NCI-H1417 treated with DMSO at 0.1 percent for 48 hours (cell line): ENCODE measurements at places on chromosomes 4 and X.

DNA sequence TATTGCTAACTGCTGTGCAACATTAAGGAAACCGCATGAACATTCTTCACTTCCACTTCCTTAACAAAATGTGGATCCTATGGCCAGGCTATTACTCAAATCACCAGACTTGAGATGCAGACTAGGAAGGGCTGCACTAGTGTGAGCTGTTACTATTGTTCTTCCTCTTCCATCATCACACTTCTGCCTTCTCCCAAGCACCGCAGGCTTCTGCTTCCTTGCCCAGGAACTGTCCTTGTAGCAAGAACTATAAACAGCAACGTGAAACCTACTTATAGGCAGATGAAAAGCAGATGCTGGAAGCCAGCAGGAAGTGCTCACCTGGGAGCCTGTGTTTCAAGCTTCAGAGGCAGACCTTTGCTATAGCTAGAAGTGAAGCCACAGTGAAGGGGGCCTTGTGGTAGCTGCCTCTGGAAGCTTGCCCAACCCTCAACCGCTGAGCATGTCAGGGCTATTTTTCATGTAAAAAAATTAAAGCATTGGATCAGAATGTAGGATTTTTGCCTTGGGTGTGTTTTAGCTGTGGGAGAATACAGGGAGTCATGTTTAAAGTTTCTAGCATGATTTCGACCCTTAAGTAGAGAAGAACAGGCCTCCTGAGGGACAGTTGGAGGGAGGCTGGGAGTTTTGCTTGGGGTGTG, 43.9 kb downstream of the CLNK start:
- no peak for DNase-seq

GRCh38 chr4:83560523-83560922, 24.6 kb downstream of the GPAT3 start:
- no peak for DNase-seq

- DNase-seq: no peak
Measured at GRCh38 chr4:4613126-4613465, 71.2 kb upstream of the STX18 start.

DNA sequence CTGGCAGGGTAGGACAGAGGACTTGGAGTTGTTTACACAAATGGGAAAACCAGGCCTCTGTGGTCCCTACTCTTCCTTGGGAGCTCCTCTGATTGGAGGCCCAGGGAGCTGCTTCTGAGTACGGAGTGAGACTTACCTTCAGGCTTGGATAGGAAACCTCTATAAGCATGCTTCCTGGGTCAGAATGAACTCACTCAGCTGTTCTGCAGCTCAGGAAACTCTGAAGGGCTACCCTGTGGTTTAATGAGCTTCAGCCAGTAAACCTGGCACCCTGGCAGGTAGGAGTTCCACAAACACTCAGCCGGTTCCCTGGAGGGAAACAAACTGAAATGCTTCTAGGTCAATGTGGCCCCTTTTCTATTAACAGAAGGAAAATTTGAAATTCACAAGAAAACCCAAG, 51.0 kb upstream of the TFDP3 start:
- DNase-seq: no peak

DNA sequence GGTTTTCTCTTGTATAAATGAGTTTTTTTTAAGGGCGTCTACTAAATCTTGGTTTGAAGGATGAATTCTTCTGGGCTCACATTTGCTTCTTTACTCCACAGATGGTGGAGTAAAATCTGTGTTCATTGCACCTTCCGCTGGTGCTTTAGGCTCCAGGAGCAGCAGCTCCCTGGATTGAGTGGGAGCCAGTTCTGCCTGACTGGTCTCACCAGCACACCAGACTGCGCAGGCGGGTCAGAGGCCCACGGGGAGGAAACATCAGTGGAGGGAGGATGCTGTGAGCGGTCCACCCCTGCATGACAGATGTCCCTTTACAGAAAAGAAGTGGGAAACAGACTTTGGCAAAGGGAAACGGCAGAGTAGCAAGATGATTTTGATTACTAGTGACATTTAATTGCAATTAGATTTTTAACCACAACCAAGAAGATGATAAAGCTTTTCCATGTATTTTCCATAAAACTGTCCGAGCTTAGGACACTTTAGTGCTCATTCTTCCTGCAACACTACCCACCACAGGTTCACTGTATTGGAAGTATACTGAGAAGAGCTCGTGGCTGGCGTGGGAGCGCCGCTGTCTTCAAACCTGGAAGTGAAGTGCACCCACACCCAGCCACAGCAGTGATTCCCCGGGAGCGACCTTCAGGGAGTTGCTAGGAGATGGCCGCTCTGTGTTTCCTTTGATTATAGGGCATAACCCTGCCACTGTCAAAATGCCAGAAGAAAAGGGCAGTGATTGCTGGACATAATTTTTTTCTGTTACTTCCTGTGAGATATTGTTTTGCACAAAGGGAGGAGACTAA, 95.2 kb downstream of the SORBS2 start:
- DNase-seq: no peak

DNA sequence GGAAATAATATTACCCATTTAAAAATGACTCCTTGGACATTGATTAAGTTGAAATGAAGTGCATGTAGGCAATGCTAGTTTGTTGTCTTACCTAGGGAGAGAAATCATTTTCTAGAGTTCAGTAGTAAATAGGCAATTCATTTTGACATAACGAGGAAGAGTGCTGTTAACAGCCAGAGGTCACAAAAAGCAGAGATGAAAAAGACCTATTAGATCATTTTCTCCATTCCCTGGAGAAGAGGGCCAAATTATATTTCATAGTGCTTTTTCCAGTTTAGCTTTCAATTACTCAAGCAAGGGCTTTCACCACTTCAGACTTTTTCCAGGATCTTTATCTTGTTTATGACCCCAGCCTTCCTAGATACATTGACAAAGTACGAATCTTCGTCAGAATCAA, 374.3 kb upstream of the GALNT7 start:
- DNase-seq: no peak

GRCh38 chr4:87038837-87039615, 104.2 kb downstream of the AFF1 start:
- no peak for DNase-seq

- DNase-seq: no peak
Measured at GRCh38 chr4:112706840-112707207, 69.9 kb downstream of the LARP7 start.

DNA sequence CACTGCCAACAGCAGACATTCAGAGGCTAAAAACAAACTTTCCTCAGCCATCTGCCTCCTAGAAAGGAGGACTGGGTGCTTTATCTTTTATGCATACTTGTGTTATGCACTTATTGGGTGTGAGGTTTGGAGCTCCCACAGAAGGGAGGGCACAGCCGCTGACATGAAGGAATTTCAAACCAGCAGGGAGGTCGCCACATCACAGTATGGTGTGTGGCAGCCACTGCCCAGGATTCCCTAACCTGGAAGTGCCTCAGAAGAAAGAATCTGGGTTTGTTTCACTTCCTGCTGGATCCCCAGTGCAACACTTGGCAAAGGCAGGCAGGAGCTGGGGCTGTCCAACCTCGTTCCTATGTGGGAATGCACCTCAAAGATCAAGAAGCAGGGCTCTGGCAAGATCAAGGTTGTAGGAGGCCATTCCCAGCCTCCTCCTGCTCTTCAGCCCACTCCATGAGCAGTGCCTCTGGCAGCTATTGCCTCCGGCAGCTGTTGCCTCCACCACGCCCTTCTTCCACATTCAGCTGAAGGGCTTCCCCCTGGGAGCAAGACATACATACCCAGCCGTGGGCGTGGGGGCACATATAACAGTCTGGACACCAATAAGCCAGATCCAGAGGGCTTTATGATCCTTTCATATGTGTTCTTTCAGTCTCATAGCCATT, 109.0 kb upstream of the MAMLD1 start:
- no peak for DNase-seq

- DNase-seq: no peak
Measured at GRCh38 chrX:13645464-13646153, 7.3 kb upstream of the TCEANC start.

- no peak for DNase-seq
Measured at GRCh38 chrX:42809569-42809968, 31.6 kb upstream of the PPP1R2C start.

- DNase-seq: no peak
Measured at GRCh38 chr4:167233685-167234315, 494 bp downstream of the SPOCK3 start.

- DNase-seq: no peak
Measured at GRCh38 chrX:137428766-137429591, 136.9 kb upstream of the ZIC3 start.

- no peak for DNase-seq
Measured at GRCh38 chr4:30103455-30103854, 616.7 kb upstream of the PCDH7 start.

- no peak for DNase-seq
Measured at GRCh38 chrX:27917713-27918500, 63.3 kb downstream of the DCAF8L1 start.

GRCh38 chr4:62131049-62131448, 930.9 kb downstream of the ADGRL3 start:
- DNase-seq: no peak

- DNase-seq: no peak
Measured at GRCh38 chr4:150164055-150164454, 85.8 kb downstream of the DCLK2 start.

- DNase-seq: no peak
Measured at GRCh38 chr4:682490-683172, 6.3 kb downstream of the SLC49A3 start.

- DNase-seq: no peak
Measured at GRCh38 chrX:53990171-53990570, 54.1 kb downstream of the PHF8 start.

- DNase-seq: no peak
Measured at GRCh38 chrX:22395372-22395771, 122.7 kb downstream of the CBLL2 start.

- DNase-seq: no peak
Measured at GRCh38 chrX:130834149-130834548, 68.9 kb downstream of the ENOX2 start.

GRCh38 chr4:1221155-1221870, 27.6 kb downstream of the CTBP1 start:
- DNase-seq: no peak

- DNase-seq: no peak
Measured at GRCh38 chr4:152278505-152279233, 257.2 kb downstream of the FBXW7 start.

GRCh38 chrX:13911586-13911985, 94.7 kb upstream of the GPM6B start:
- DNase-seq: no peak

GRCh38 chr4:178356725-178357124, 914.5 kb upstream of the AGA start:
- DNase-seq: no peak

DNA sequence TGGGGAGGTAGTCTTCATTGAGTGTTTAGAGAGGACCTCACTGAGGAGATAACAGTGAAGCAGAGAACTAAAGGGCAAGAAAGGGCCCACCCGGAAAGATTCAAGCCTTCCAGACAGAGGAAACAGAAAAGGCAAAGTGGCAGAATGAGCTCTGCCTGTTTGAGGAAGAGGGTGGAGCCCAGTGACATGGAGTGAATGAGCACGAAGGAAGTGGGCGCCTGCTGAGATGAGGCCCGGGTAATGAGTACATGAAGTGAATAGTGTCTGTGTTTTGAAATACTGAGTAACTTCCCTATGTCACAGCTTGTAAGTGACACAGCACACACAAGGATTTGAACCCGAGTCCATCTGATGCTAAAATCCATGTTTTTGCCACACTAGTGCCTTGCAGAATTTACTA, 32.5 kb upstream of the TLR2 start:
- no peak for DNase-seq

DNA sequence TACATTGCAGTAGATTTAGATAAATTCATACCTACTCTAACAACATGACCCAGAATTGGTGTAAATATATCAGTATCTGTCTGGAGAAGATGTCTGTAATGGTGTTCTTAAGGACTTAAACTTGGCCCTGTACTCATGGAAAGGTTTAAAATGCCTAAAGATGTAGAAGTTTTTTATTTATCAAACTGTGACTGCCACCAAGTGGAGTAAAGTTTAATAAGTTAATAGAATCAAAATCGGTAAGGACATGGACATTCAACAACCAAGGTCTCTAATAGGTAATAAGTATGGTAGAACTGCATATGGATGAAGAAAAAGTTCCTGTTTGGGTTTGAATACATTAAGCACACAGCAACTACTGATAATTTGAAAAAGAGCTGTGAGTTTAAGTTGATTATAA, 474.0 kb upstream of the NDST3 start:
- DNase-seq: no peak

- DNase-seq: no peak
Measured at GRCh38 chr4:11857881-11858280, 429.2 kb upstream of the HS3ST1 start.

- DNase-seq: no peak
Measured at GRCh38 chr4:5395781-5396180, 312.6 kb downstream of the EVC2 start.

DNA sequence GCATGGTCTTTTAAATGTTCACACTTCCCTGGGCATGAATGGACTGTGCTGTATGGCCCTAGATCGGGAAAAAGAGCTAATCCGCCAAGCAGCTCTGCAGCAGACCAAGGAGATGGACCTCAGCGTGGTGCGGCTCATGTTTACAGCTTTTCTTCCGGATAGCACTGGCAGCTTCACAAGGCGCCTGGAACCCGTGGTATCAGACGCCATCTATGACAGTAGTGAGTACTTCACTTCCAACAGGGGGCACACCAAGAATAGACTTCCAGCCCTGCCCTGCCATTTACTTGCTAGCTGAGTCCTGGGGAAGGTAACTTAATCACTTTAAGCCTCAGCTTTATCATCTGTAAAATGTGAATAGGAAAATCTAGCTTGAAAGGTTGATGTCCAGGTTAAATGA, 77.7 kb downstream of the NFKB1 start:
- no peak for DNase-seq

- DNase-seq: no peak
Measured at GRCh38 chr4:13616597-13616996, 10.9 kb downstream of the BOD1L1 start.

DNA sequence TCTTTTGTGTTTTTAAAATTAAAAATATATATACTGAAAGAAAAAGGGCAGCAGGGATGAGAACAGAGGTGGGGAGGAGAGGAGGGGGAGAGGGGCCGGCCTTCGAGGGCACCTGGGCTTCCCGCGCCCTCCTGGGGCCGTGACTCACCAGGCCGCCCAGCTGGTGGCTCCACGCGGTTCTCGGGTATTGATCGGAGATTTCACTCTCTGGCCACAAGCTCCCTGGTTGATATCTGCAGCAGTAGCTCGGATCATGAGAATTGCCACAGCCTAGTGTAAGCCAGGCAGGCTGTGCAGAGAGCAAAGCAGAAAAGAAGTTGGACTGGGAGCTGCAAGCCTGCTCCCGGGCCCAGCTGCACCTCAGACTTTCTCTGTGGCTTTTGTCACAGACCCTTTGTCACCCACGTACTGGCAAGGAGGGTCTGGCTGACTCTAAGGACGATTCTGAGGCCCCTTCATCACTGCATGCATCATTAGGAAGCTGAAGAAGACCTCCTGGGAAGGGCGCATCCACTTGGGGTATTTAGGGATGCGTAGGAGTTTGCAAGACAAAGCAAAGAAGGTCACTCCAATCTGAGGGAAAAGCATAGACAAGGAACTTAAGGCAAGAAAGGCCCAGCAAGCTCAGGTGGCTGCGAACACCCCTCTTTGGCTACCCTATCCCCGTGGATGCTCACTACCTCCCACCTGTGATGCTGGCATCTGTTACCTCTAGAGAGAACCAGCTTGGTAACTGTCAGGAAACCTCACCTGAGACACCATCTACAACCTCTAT, 71.7 kb downstream of the CPZ start:
- DNase-seq: no peak
